ENCODE measurements at places on chromosomes 11 and 22.

- DNase-seq, result peak; percentile 67
Observed at GRCh38 chr11:62124186-62125113, 639 bp downstream of the INCENP start.

DNA sequence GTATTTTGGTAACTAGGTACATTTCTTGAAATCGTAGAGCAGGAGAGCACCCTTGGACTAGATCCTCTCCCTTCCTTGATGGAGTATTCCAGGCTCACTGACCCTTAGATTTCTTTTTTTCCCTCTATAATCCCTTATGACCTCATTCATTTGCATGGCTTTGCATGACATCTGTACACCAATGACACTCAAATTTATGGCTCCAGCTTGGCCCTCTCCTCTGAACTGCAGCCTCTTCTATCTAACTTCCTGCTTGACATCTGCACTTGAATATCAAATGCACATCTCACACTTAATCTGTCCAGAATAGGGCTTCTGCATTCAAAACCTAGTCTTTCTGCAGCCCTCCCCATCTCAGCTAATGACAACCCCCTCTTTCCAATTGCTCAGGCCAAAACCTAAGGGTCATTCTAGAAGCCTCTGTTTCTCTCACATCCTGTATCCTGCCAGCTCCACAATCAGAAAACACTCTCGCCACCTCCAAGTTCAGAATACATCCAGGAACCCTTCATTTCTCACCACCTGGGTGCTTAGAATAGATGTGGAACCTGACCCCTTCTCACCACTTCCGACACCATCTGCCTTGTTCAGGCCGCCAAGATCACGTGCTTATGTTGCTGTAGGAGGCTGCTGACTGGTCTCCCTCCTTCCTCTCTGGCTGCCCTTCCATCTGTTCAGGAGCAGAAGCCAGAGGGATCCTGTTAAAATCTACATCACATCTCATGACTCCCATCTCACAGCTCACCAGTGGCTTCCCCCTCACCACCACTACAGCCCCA is 138.9 kb upstream of the MTNR1B start:
- DNase-seq, result no peak

- no peak for DNase-seq
Observed at GRCh38 chr11:69495441-69496201, 14.2 kb downstream of the LINC01488 start.

- DNase-seq, result no peak
Observed at GRCh38 chr22:39913886-39914285, 13.0 kb downstream of the GRAP2 start.

- DNase-seq, result no peak
Observed at GRCh38 chr11:119195680-119196079, 10.4 kb downstream of the NHERF4 start.

- DNase-seq, result no peak
Observed at GRCh38 chr11:104370478-104370877, 206.5 kb upstream of the PDGFD start.

- DNase-seq, result no peak
Observed at GRCh38 chr11:123251657-123252344, 56.8 kb upstream of the CLMP start.

- no peak for DNase-seq
Observed at GRCh38 chr11:119763071-119763728, 34.2 kb upstream of the NECTIN1 start.

GRCh38 chr22:23823331-23823791 is 15.4 kb downstream of the DERL3 start:
- no peak for DNase-seq

DNA sequence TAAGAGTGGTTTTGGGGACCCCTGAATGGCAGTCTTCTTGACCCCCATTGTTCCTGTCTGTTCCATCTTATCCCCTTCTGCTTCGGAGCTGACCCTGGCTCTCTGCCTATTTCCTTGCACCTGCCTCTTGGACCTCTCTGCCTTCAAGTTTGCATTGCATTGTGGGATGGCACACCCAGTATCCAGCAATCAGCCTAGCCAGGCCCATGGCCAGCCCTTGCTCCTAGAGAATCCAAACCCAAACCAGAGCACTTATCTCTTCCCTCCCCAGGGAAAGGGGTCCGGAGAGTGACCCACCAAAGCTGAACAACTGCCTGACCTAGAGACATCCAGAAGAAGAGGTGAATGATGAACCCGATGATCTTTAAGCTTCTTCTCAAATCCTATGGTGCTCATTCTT is 607.3 kb upstream of the CADM1 start:
- DNase-seq, result no peak

DNA sequence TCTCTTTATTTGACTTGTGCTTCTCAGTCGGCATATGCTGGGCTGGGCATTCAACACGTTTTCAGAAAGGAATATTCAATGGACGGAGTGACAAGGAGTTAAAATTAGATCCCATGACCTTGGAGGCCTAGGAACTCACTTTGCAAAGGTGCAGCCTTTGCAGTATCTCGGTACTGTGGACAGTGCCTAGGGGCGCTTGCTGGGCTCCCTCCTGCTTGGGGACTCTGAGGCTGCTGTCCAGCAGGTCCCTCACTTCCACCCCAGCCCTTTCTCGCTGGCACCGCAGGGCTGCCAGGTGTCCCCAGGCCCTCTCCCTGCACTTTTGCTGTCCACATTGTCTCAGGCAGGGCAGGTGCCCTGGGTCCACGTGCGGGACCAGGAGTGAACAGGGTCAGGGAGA is 255.5 kb upstream of the B3GAT1 start:
- no peak for DNase-seq

All from activated CD4-positive, alpha-beta memory T cell treated with anti-CD3 and anti-CD28 coated beads for 36 hours (primary cell).